ENCODE measurements at places on chromosomes 2 and 18.

DNA sequence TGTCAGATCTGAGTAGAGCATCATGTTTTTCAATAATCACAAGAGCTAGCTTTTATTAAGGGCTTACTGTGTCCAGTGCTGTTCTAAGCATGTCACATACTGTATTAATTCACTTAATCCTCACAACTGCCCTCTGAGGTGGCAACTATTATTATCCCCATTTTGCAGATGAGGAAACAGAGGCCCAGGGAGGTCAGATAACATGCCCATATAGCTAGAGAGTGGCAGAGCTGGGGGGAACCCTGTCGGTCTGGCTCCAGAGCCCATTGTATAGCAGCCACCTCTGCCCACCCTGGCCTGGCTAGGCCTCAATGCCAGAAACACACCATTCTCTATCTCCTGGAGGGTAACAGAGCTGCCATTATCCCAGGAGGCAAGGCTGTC lies 113.2 kb downstream of the B3GNT2 start:
- DNase-seq, result no peak

GRCh38 chr2:150045601-150046000 lies 441.9 kb downstream of the RND3 start:
- DNase-seq, result no peak

DNA sequence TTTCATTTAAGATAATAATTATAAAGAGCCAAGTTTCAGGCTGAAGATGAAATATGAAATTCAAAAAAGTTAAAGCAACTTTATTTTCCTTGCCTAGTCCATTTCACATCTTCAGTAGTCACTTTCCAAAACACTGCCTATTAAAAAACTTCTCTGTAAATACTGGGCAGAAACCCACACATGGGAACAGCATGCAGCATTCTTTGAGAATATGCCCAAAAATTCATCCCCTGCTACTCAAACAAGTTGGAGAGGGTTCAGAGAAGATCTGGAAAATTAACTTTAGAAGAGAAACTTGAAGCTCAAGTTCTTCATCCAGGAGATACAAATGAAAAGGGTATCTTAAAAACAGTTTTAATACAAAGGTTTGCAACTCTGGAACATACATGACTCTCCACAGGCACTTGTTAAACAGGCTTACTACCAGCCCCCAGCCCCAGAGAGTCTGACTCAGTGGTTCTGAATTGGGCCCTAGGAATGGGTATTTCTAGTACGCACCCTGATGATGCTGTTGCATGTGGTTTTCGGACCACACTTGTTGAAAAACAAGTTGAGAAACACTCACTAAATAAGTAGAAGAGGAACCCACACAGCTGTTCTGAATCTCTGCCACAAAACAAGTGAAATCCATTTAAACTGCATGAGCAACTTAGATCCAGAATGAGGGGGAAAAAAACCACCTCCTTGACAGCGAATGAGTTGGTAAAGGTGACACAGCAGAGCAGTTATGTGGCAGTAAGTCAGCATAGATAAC lies 329.1 kb downstream of the SATB2 start:
- no peak for DNase-seq

GRCh38 chr18:54250846-54251261 lies 18.5 kb upstream of the POLI start:
- no peak for DNase-seq

DNA sequence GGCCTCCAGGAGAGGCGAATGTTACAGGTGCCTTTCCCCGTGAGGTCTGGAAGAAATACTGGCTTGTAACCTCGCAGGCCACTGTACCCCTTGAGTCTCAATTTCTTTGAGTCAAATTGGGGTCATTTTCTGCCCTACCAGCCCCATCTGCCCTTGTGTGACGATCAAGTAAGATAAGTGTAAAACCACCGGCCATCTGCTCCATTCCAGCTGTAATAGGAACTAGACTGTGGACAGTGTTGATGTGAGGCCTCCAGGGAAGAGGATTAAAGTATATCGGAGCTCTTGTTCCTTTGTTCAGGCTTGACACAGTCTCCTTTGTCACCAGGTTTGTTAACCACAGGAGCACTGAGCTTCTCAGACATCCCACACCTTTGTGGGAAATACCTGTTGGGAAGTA lies 65.6 kb downstream of the MRPS9 start:
- DNase-seq, result no peak

DNA sequence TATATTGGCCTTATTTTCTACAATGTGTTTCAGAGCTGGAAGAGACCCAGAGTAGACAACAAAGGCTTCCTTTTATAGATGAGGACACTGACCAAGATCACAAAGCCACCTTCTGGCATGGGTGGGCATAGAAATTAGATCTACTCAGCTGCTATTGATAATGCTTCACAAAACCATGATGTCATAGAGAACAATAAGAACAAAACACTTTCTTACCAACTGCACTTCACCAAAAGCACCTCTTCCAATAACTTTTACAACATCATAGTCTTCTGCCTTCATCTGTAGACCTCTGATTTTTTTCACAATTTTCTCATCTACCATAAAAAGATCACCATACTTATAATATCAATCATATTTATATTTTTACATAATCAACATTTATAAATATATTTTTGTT lies 58.1 kb downstream of the ROCK2 start:
- no peak for DNase-seq

GRCh38 chr2:105576050-105576439 lies 168.7 kb upstream of the NCK2 start:
- DNase-seq, result no peak

GRCh38 chr2:135473567-135473966 lies 57.5 kb downstream of the ZRANB3 start:
- DNase-seq, result no peak

DNA sequence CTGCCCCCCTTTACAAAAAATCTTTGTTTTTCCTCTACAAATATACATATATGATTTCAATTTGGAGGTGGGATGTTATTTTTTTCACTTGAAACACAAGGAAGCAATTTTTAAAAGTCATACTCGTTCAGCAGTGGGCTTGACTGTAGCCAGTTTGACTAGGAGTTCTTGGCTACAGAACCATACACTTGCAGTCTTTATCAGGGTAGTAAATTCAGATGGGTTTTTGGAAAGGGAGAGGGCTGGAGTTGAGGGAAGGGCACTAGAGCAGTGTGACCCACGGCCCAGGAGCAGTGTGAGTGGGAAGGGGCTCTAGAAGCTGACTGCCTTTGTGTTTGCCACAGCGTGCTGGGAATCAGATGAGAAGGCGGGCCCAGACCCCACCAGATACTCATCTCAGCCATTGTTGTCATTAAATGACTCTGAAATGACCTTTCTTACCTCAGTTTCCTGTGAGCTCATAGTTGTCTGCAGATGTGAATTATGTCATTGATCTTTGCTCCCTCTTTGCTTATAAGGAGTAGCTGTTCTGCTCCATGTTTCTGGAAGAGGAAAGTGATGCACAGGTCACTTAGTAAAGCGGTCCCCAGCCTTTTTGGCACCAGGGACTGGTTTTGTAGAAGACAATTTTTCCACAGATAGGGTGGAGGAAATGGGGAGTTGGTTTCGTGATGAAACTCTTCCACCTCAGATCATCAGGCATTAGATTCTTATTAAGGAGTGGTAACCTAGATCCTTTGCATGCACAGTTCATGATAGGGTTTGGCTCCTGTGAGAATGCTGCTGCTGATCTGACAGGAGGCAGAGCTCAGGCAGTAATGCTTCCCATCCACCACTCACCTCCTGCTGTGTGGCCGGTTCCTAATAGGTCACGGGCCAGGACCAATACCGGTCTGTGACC lies 116.8 kb downstream of the SPTBN1 start:
- DNase-seq, result no peak

DNA sequence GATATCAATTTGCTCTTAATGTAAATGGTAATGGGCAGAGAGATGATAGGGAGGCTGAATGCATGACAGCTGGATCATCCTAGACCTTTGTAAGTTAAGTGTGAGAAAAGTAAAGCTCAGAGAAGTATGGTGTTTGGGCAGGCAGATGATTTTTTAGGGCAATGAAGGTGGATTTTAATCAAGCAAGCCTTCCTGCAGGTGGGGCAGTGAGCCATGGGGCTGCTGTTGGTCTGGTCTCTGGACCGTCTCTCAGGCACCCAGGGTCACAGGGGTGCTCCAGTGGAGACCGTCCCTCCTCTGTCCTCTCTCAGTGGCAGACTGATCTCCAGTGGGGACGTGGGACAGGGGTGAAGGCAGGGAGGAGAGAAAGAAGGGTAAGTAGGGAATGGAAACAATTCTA lies 69.8 kb upstream of the STK17B start:
- DNase-seq, result no peak

- no peak for DNase-seq
Measured at GRCh38 chr18:62499263-62499650, 23.6 kb upstream of the ZCCHC2 start.

- no peak for DNase-seq
Measured at GRCh38 chr2:101882769-101883307, 108.9 kb upstream of the IL1R2 start.

- DNase-seq, result no peak
Measured at GRCh38 chr18:56560992-56561391, 77.4 kb downstream of the TXNL1 start.

DNA sequence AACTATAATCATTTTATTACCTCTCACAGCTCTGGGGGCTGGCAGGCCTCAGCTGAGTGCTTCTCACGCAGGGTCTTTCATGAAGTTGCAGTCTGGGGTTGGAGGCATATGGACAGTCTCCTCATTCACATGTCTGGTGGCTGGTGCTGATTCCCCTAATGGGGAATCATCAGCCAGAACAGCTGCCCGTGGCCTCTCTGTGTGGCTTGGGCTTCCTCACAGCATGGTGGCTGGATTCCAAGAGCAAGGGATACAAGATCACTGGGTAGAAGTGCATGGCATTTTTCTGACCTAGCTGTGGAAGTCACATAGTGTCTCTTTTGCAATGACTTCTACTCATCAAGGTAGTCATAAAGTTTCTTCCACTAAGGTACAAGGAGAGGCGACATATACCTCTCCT lies 59.0 kb upstream of the LAPTM4A start:
- DNase-seq, result no peak

GRCh38 chr18:78882585-78882984 lies 97.0 kb upstream of the SALL3 start:
- DNase-seq, result no peak

DNA sequence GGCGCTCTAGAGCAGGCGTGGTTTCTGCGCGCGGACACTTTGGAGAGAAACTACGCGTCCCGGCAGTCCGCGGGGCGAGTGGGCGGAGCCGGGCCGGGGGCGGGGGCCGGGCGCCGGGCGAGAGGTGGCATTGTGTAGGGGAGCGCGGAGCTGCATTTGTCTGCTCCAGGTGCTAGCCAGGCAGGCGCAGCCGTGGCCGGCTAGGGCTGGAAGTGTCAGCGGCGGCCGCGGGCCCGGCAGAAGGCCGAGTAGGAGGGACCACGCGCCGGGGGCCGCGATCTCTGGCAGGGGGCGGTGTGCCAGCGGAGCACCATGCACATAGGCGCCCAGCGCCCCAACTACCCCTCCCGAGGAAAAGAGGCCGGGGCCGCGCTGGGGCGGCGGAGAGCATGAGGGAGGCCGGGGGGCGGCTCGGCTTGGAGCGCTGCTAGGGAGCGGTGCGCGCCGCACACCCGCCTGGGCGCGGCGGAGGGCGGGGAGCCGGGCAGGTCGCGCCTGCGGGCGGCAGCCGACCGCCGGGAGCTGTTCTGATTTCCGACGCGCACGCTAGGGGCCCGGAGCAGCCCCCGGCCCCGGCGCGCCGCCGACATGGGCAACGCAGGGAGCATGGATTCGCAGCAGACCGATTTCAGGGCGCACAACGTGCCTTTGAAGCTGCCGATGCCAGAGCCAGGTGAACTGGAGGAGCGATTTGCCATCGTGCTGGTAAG lies at the start of gene FMNL2:
Gene FMNL2, plus strand, starts transcription at position 159 of the 710 bp plus-strand sequence.
- DNase-seq, result peak; percentile 38
